Retina (tissue), 1 donor: ENCODE measurements at places on chromosomes 5 and 9.

- no peak for DNase-seq
Measured at GRCh38 chr5:92518318-92518904, 1062.6 kb downstream of the NR2F1-AS1 start.

DNA sequence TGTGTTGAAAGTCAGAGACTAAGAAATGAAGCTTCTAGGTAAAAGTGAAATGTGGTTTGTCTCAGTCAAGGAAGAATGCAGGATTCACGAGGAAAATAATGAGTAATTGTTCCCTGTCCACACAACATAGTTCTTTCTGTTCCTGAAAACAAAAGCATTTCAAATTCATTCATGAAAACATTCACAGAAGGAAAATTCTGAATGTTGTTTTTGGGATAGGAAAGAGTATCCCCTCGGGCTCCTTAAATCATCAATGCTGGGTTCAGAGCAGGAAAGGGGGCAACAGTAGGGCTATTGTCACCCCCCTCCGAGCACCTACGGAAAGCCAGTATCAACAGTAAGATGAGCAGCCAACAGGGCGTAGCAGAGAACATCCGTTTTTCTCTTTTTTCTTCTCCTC, 769.9 kb upstream of the ADAMTS16 start:
- DNase-seq, result no peak

DNA sequence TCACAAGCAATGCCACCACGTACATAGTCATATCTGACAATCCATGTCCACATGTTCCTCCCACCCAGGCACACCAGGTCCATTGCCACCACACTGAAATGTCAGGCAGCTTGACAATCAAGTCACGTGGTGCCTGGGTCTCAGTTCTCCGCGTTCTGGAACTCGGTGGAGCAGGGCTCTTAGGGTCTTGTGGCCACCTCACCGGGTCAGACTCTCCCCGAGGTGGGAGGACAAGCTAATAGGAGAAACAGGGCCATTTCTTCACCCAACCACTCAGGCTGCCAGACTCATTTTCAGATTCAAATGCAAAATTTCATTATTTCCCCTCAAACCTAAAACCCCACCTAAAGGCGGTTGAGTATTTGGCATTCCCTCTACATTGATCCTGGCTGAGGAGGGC, 200.5 kb upstream of the GAS1 start:
- DNase-seq, result no peak

DNA sequence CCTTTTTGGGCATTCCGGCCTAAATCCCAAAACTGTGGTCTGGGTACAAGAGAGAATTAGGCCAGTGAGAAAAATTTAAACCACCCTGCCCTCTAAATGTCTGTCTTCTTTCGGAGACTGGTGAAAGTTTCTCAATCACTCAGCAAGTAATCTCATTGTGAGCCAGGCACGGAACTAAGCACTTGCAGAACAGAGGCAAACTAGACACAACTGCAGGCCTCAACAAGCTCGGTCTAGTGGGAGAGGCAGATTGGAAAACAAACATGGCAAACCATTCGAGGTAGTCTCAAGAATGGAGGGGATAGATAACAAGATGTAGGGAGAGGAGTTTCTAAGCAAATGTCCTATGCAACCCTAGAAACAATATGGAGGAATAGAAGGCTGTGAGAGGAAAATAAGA, 8.9 kb upstream of the C5orf58 start:
- DNase-seq, result no peak

DNA sequence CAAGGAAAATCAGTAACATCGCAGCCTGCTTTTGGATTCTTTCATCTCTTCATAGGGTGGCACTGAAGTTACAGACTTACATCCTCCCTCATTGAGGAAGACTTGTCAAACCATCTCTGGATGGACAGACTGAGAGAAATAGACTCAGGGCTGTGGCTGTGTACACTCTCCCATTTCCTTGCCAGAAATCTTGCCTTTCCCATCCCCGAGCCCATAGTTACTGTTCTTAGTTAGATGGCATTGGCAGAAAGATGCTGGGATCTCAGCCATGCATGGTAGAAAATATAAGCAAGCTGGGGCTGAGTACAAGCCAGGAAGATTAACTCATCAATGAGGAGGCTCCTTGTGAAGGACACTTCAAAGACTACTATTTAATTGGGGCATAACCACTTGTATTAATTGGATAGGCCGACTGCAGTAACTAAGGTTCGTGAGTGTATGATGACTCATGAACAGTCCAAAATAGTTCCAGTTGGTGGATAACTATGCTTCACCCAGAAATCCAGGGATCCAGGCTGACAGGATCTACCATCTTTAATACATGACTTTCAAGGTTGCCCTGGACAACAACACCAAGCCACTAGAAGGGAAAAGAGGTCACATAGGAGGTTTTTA, 137.9 kb downstream of the TMEM38B start:
- no peak for DNase-seq
